ENCODE measurements at places on chromosomes 5 and 9.

GRCh38 chr9:130431536-130432303, 13.0 kb upstream of the ASS1 start:
- DNase-seq, result no peak

DNA sequence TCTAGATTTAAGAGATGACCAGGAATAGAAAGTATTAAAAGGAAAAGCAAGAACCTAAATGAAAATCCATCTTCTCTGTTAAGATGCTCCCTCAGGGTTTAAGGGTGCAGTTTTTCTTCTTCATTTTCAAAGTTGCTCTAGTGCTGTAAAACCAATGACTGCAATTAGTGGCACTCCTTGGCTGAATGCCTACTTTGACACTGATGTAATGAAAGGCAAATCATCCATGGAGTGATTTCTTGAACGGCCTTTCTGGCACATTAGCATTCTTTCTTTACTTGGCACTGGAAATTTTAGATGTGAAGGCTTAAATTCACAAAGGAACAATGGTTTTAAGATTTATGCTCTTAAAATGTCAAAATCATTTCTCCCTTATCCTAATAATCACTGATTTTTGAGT, 19.3 kb upstream of the ISCA1 start:
- DNase-seq, result no peak

- no peak for DNase-seq
These were observed 224.8 kb downstream of the FAM114A2 start for GRCh38 chr5:153813901-153814300.

DNA sequence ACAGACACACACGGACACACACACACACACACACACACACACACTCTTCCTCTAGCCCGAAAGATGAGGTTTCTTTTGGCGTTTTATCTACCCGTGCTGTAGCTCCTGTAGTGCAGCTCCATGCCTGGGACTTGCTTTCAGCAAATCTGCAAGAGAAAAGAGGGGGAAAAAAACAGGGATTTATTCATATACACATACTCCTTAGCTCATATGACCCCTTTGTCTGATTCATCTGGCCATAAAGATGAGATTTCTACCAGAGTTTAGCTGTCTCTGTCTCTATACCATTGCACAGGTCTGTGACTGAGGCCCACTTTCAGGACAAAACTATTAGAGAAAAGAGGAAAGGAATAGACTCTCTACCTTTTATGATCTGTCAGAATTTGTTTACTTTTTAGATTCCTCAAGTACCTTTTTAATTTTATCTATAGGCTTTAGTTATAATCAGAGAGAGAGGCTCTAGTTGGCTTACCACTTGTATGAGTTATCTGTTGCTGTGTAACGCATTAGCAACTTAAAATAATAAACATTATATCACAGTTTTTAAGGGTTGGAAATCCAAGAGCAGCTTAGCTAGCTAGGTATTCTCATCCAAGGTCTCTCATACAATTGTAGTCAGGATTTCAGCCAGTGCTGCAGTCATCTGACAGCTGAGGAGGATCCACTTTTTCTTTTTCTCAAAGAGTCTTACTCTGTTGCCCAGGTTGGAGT, 14.7 kb downstream of the SNX2 start:
- DNase-seq, result no peak

GRCh38 chr5:59466271-59466670, 427.3 kb downstream of the PDE4D start:
- no peak for DNase-seq

GRCh38 chr9:124000161-124000783, 11.3 kb upstream of the LHX2 start:
- DNase-seq, result no peak

- peak; percentile 34 for DNase-seq
These were observed 977 bp upstream of the PAM start for GRCh38 chr5:102753889-102754766.

DNA sequence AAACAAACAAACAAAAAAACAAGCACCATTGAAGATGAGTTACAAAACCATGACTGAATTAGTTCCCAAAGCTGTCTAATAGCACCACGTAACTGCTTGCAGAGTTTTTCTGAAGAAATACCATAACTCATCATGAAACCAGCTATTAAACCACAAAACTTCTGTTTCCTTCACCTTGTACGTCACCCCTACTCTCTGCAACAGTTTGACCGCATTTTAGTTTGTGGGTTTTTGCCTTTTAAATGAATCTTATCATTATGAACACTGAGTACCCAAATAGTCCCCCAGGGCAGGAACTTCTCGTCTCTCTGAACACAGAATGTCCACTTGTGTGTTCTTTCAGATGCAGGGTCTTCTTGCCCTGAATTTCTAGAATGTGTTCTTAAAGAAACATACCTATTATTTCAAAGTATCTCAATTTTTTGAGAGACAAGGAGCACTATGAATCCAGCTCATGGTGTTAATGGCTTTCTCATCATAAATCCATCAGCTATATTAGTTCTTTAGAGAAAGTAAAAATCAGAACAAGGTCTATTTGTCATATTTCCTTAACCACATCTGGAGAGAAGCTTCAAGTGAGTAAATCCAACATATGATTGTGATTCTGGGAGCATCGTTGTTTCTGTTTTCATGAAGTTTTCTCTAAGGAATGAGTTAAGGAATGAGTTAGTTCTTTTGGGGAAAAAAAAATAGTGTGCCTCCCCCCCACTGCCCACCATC, 210.6 kb downstream of the AUH start:
- peak; percentile 53 for DNase-seq

DNA sequence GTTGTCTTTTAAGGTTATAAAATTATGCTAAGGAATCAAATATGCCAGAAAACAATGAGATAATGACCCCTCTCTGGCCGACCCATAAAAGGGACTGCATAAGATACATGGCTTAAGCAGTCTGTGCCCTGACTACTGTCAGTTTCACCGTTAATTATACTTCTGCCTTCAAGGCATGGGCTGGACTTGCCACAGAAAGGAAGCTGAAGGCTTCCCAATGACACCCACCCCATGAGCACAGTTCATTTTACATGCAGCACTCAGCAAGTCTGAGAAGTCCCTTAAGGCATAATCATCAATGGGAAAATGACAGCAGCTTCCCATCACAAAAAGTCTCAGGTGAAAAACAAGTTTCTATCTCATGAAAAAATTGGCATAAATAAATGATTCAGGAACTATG, 175.6 kb downstream of the GLIS3 start:
- no peak for DNase-seq

DNA sequence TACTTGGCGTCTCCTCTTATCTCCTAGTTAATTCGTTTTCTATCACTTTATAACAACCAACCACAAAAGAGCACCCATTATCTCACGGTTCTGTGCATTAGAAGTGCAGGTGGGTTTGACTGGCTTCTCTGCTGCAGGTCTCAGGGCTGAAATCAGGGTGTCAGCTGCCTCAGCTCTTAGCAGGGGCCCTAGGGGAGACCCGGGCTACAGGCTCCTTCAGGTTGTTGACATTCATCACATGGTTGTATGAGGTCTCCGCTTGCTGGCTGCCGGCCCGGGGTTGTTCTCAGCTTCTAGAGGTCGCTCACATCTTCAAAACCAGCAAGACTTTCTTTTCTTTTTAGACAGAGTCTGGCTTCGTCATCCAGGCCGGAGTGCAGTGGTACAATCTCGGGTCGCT, 2.9 kb upstream of the ZMYND19 start:
- no peak for DNase-seq

DNA sequence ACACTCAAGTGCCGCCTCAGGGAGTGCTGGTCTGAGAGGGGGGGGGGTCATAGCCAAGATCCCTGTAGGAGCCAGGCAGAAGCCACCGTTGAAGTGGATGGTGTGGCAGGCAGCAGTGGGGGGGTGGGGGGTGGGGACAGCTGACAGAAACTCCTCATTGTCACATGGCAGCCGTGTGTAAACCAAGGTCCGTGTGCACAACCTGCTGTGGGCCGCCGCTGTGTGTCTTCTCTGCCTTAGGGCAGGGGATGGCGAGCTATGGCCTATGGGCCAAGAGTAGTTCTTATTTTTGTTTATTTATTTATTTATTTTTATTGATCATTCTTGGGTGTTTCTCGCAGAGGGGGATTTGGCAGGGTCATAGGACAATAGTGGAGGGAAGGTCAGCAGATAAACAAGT, 13.4 kb downstream of the SQSTM1 start:
- DNase-seq, result no peak

DNA sequence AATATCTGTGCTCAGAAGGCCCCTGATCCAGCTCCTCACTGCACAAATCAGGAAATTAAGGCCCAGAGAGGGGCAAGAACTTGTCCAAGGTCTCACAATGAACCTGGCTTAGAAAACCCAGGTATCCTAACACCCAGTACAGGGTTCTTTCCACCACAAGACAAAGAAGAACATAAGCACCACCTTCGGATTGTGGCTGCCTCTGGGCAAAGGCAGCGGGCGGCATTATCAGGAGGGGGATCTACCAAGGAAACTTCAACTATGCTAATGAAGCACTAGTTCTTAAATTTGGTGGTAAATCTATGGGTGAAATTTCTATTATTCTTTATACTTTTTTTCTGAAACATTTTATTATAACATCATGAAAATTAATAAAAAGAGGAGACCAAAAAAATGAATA, 17.9 kb downstream of the ANXA6 start:
- no peak for DNase-seq

GRCh38 chr5:44389090-44389822, at the start of gene FGF10:
FGF10 (minus strand) TSS chr5:44389420; CDS start chr5:44388682, 738 bp downstream.
- no peak for DNase-seq

- peak; percentile 60 for DNase-seq
These were observed 176.7 kb upstream of the DMAC1 start for GRCh38 chr9:7976167-7976755.

DNA sequence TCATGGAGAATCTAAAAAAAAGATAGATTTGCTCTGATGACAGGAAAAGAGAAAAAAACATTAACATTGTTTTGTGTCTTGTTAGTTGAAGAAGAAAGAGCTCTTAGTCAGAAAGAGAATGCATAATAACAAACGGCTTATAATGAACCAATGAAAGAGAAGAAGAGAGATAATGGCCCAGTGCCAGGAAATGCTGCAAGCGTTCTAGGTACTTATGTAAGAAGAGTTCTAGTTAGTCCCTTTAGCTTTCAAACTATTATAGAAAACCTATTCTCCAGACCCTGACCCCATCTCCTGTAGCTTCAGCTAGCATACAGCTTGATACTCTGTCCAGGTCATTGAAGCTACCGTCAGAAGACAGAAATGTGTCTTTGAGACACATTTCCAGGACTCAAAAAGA, 70.2 kb downstream of the FBXL17 start:
- DNase-seq, result no peak

DNA sequence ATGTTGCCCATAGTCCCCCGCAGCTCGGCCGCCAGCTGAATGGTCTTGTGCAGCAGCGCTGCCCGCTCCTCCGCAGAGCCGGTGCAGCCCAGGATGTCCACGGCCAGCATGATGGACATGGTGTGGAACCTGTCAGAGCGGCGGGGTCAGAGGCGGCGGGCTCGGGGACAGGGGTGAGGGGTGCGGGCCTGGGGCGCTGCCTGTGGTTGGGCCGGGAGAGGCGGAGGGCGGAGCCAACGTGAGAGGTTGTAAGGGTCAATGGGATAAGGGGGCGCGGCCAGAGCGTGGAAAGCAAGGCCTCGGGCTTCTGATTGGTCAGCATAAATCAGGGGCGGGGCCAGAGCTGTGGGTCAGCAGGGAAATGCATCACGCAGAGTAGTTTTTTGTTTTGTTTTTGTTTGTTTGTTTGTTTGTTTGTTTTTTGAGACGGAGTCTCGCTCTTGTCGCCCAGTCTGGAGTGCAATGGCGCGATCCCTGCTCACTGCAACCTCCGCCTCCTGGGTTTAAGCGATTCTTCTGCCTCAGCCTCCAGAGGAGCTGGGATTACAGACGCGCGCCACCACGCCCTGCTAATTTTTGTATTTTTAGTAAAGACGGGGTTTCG, 6.8 kb upstream of the TOR2A start:
- no peak for DNase-seq

DNA sequence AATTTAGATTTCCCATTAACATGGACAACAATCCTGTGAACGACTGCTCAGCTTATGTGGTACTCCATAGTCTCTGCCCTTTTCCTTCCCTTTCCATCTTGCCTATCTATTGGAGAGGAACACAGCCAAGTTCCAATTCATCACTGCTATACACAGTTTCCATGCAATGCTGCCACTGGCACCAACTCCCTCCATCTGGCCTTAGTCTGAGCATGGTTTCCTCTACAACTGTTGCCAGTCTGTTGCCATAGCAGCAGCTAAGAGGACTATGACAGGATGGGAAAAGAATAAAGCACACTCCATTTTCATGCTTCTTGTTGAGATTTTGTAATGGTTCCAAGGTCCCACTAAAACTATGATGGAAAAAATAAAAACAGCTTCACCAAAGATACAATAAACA, 189.0 kb downstream of the HCN1 start:
- DNase-seq, result no peak

GRCh38 chr5:171724468-171725204, 61.0 kb upstream of the SMIM23 start:
- DNase-seq, result no peak

DNA sequence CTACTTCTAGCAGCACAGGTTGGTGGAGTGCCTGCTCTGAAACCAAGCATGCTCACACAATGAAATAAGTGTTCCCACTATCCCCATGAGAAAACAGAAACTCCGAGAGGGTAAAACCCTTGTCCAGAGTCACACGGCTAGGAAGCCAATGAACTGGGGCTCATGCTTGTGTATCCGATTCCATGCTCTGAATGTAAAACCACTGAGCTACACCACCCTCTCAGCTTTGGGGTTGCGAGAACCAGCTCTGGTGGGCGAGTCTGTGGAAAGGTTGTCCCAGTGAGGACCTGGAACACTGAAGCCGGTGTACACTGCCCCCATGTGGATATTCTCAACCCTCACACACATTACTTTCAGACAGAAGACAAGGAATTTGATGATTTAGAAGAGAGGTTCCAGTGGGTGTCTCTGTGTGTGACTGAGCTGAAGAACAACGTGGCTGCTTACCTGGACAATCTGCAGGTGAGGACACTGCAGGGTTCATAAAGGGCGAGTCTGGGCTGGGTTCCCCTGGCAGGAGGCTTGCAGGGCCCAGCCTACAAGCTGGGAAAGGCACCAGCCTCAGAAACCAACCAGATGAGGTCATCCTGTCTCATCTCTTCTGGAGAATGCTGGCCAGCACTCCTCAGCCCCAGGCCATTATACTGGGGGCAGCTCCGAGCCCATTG, 37.4 kb downstream of the ARHGEF37 start:
- DNase-seq, result peak; percentile 53

DNA sequence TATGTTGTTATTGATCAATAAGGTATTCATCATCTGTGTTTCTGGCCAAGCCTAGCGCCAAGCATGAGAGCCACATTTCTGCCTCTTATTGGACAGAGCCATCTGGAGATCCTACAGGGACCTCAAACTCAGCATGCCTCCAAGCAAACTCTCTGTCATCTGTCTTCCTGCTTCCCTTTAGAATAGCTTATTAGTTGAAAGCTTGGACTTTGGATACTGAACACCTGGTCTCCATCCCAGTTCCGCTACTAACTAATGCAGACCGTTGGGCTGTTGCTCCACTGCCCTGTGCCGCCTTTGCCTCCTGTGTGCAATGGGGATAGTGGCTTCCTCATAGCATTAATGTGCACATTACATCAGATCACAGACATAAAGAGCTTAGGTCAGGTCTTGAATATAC, 65.5 kb downstream of the MAP1B start:
- DNase-seq, result no peak

DNA sequence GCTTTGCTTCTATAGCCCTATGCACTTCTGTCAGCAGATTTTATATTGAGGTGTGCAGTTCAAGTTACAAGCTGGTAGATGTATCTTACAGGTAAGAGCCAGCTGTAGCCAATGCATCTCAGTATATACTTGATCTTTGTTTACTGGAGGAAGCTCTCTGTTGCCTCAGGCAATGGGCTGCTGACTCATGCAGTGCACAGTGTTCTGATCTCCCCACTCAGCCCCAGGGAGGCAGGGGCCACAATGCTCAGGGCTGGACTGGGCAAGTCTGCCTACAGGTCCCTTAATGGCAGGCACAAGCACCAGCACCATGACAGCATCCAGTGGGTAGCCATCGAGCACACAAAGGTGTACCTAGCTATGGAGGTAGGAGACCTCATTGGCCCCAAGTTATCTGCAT, 178.8 kb upstream of the CDH10 start:
- DNase-seq, result no peak

Measured in activated CD4-positive, alpha-beta T cell treated with anti-CD3 and anti-CD28 coated beads for 48 hours (primary cell).